ENCODE measurements at places on chromosomes 6 and 20.

DNA sequence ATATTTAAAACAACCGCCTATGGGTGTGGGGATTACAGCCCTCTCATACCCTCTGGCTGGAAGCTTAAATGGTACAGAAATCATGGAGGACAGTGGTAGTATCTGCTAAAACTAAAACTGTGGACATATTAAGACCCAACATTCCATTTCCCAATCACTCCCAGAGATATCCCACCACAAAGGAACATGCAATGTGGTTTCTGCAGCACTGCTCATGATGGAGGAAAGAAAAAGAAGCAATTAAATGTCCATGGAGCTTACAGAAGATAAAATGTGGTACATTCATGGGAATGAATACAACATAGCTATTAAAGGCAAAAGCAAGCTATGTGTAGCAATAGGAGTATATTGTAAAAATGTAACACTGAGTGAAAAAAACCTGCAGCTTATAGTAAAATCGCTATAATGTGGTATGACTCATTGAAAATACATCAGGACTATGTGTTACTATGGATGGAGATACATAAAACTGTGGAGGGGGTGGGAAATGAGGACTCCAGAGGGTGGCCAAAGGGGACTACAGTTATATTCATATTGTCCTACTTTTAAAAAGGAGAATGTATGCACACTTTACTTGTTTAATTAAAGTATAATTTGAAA, 22.9 kb upstream of the NNAT start:
- no peak for DNase-seq

DNA sequence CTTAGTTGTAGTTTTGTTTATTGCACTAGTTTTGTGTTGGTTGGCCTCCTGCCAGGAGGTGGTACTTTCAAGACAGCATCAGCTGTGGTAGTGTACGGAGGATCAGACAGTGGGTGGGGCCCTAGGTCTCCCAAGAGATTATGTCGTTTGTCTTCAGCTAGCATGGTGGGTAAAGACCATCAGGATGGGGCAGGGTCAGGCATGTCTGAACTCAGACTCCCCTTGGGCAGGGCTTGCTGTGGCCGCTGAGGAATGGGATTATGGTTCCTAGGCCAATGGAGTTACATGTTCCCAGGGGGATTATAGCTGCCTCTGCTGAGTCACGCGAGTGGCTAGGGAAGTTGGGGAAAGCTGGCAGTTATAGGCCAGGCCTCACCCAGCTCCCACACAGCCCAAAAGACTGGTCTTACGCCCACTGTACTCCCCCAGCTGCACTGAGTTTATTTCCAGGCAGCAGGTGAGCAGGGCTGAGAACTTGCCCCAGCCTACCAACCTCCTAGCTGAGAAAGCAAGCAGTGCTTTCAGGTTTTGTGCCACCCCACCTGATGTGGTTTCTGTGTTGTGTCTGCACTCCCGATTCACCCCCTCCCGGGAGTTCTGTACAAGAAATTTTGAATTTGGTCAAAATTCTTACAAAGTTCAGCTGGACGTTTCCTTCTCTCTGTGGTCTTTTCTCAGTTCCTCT, 24.7 kb downstream of the ZSCAN31 start:
- no peak for DNase-seq

DNA sequence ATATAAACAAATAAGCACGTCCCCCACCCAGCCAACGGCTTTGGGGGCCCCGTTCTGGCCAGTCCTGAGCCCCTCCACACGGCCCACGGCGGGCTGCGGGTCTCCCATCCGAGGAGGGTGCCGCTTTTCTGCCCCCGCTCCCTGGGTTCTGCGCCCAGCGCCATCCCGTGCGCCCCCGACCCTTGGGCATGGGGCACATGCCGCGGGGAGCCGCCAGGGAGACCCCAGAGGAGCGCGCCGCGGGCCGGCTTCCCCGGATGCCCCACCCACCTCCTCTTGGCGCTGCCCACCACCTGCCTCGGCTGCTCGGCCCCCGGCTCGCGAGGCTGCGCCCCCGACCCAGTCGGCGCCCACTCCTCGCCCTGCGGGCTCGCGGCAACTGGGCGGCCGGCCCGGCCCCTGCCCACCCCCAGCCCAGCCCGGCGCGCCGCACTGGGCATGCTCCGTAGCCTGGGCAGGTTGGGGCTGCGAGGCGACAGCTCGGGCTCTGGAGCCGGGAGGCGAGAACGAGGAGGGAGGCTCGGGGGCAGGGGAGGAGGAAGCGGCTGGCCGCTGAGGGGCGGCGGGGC, 570 bp upstream of the PLCB4 start:
- no peak for DNase-seq

DNA sequence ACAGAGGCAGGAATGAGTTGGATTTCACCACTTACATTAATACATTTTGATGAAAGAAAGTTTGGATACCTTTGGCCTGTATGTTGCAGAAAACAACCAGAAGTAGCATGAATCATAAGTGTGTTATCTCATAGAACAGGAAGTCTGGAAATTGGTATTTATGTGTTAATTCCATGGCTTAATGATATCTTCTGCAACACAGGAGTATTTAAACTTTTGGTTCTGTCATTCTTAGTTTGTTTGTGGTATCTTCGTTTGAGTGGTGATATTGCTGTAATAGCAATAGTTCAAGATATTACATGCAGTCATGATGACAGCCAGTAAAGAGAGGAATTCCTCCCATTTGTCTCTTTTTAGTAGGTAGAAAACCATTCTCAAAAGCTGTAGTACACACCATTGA, 177.3 kb downstream of the CDKAL1 start:
- no peak for DNase-seq

GRCh38 chr6:25229671-25230321, 49.4 kb upstream of the CARMIL1 start:
- peak; percentile 76 for DNase-seq

DNA sequence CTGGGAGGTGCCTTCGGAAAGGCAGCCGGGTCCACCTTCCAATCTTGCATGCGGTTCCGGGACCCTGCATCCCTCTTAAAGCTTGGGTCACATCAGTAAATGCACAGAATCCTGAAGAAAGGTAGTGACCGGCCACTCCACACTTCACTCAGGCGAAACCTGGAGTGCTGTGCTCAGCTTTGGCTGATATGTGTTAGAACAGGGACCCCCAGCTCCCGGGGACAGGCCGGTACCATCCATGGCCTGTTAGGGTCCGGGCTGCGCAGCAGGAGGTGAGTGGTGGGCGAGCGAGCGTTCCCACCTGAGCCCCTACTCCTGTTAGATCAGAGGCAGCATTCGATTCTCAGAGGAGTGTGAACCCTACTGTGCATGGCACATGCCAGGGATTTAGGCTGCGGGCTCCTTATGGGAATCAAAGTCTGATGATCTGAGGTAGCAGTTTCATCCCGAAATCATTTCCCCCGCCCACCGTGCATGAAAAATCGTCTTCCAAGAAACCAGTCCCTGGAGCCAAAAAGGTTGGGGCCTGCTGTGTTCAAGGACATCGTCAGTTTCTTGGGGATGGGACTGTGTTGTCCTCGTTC, 143.0 kb downstream of the ERMARD start:
- DNase-seq: no peak

- DNase-seq: no peak
Observed at GRCh38 chr6:38113825-38114576, 294.5 kb downstream of the ZFAND3 start.

DNA sequence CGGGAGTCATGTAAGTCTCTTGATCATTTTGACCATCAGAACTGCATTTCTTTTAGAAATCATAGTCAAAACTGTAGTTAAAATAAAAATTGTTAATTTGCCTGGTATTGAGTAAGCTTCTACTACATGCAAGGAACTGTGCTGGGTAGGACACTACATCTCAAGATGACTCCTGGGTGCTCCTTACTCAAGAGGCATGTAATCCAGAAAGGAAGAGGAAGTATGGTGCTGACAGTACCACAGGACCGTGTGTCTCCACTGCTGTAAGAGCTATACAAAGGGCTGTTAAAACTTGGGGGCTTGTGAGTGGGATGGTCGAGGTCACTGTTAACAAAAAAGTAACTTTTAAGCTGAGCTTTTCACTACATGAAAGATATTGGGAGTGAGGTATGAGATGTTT, 508.3 kb upstream of the SOX4 start:
- DNase-seq: no peak

DNA sequence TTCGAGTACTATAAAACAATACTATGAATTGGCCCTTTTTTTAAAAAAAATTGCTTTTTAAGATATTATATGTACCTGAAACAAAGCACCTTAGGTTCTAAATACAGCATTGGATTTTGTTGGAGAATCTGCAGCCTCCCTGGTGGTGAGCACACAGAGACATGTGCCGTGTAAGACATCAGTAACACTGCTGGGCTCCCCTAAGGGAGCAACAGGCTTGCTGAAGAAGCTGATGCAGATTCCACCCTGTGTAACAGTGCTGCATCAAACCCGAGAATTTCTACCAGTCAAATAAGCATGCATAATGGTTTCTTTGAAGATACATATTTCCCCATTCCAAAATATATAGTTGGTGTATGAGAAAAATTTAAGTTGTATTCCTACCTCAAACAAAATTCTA, 17.4 kb downstream of the KIAA1586 start:
- no peak for DNase-seq

DNA sequence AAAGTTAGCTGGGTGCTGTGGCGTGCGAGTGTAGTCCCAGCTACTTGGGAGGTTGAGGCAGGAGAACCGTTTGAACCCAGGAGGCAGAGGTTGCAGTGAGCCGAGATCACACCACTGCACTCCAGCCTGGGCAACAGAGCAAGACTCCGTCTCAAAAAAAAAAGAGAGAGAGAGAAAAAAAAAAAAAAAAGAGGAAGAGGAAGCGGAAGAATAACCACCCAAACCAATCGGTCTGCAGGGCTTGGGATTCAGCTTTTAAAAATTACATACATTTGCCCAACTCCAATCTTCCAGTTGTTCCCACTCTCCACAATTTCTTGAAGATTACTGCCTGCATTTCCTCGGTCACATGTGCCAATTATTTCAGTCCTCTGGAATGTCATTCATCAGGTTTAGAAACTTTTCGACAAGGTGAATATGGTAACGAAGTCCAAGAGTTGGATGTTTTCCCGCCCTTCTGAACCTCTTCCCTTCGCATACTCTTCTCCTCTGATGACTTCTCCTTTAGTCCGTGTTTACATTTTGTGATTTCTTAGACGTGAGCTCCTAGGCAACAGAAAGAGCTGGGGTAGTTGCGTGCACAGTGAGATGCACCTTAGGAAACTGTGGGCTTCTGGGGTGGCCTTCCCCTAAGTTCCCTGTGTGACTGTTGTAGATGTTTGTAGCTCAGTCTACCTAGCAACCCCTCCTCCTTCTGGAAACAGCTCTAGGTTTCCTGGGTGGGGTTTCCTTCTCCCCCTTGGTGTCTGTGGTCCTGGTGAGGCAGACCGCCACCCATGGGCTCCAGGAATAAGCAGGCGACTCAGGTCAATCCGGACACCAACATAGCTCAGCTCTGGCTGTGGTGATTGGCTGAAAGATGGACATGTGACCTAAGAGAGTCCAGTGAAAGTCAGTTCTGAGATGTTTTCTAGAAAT, 63.0 kb upstream of the NCOA3 start:
- DNase-seq: no peak

DNA sequence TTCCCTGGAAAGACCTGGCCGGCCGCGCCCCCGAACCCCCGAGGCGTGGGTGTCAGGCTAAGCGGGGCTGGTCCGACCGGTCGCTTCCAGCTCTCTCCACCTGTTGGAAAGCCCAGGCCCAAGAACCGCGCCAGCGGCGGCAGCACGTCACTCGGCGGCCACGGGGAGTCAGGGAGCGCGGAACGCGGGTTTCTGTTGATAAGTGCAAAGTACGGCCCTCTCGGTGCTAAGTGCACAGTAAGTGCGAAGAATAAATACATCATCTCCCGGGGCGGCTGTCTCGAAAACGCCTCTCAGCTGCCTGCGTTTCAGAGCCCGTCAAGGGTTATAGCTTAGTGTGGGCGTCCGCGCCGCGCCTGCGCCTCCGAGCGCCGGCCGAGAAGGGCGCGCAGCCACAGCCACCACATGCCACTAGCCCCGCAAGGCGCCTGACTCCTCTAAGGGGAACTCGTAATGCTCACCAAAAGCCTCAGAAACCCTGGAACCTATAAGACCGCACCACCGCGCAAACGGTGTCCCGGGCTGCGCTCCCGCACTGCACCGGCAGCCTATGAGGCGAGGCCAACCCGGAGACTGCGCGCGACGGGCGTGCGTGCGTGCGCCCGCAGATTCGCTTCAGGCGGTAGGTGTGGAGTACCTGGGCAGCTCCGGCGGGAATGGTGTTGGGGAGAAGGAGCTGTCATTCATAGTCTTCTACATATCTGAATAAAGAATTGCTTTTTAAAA, 9.2 kb upstream of the TBX18 start:
- DNase-seq: no peak

GRCh38 chr6:3287308-3287707, 28.6 kb downstream of the PSMG4 start:
- no peak for DNase-seq

- DNase-seq: no peak
Observed at GRCh38 chr6:42269553-42269952, 51.9 kb upstream of the MRPS10 start.

- DNase-seq: no peak
Observed at GRCh38 chr6:122276637-122277036, 122.8 kb upstream of the HSF2 start.

- no peak for DNase-seq
Observed at GRCh38 chr6:24492475-24492874, 2.3 kb upstream of the ALDH5A1 start.

- no peak for DNase-seq
Observed at GRCh38 chr6:148367411-148368024, 24.9 kb downstream of the SASH1 start.

DNA sequence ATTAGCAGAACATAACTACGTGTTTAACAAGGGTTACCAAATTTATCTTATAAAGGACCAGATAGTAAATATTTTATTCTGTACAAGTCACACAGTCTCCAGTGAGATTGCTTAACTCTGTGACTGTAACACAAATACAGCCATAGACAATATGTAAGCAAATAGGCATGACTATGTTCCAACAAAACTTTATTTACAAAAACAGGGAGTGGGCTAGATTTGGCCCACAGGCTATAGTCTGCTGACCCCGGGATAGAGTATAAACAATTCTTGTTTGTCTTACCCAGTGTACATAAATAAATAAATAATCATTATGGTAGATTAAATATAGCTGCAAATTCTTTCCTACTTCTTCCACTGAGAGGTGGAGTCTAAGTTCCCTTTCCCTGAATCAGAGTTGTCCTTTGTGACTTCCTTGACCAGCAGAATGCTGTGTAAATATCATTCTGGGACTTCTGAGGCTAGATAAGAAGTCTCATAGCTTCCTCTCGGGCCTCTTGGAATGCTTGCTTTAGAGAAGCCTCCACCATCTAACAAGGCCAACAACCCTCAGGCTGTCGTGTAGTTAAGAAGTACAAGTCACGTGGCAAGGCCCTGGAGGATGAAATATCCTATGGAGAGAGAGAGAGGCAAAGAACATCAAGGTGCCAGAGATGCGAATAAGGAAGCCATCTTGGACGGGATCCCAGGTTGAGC, 59.1 kb upstream of the TMEM244 start:
- DNase-seq: peak; percentile 34
